ENCODE measurements at places on chromosomes 13 and 19.

GRCh38 chr19:30402436-30403202, 30.4 kb downstream of the ZNF536 start:
- DNase-seq = no peak

DNA sequence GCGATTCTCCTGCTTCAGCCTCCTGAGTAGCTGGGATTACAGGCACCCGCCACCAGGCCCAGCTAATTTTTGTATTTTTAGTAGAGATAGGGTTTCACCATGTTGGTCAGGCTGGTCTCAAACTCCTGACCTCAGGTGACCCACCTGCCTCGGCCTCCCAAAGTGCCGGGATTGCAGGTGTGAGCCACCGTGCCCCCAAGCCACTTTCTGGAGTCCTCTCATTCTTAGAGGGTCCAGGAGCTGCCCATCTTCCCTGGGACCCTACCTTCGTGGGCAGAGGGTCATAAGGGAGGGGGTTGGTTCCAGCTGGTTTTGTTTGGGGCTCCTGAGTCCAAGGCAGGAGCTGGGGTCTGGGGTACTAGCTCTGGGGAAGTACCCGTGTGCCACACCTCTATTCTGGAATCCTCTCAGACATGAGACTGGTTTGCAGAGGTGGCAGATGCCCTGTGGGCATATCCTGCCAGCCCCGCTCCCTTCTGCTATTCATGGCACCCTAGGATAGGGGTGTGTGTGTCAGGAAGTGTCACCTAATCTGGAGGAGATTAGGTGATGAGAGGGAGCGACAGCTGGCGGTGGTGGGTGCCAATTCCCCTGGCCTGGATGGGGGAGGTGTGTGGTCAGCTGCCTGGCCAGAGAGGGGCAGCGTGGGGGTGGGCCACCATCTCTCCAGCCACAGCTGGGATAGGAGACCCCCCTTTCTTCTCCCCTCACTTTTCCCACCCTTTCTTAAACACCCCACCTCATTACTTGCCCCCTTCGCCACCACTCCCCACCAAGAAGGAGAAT, 2.1 kb downstream of the PRMT1 start:
- no peak for DNase-seq

DNA sequence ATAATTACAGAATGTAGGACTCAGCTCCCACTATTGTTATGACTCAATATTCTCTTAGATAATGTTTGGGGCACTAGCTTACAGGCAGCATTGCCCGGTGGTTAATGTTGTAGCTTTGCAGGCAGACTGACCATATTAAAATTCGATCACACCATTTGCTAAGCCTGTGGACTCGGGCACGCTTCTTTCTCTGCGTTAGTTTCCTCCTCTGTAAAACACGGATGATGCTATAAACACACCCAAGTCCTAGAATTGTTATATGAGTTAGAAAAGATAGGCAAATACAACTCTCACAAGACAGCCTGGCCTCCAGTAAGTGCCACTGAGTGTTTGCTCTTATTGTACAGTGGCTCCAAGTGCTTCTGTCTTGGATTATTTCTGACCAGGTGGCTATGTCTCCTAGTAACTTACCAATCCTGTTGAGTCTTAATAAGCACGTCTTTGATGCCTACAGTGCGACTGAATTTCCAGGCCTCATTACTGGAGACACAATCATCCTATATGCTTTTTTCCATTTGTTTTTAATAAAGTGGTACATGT, 50.0 kb upstream of the ALOX5AP start:
- DNase-seq = no peak

- DNase-seq = no peak
These were observed 57.9 kb upstream of the VSTM2B start for GRCh38 chr19:29467824-29468401.

DNA sequence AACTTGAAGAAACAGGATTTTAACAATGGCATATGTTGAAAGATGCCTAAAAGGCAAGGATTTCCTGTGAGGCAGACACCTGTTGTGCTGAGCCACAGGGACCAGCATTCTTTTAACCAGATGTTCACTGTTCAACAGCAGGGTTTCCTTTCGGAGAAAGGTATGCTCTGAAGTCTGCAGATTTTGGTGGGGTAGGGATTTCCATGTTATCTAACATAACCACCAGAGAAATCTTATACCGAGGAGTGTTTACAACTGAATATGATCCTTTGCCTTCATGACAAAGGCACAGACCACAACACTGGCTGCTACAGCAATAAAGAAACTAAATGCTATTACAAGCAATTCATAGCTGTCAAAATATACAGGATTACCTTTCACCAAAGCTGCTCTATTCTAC, 48.1 kb downstream of the MPHOSPH8 start:
- no peak for DNase-seq

DNA sequence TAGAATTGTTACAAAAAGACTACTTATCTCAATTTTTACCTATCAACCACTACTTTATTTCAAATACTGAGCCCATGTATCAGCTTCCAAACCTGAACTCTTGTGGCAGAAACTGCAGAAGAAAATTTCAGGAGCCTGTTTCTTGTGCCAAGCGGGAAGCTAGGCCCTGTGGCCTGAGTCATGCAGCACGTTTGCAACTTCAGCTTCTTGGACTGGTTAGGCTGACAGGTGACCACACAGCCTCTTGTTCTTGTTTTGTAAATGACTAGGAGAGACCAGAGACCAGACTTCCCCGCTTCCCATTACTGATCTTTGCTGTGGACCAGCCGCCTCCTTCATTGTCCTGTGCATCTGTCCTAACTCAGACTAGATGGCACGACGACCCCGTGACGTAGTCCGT, 3.4 kb upstream of the LAMP1 start:
- no peak for DNase-seq

GRCh38 chr19:35240327-35240726, 8.5 kb upstream of the LSR start:
- no peak for DNase-seq

DNA sequence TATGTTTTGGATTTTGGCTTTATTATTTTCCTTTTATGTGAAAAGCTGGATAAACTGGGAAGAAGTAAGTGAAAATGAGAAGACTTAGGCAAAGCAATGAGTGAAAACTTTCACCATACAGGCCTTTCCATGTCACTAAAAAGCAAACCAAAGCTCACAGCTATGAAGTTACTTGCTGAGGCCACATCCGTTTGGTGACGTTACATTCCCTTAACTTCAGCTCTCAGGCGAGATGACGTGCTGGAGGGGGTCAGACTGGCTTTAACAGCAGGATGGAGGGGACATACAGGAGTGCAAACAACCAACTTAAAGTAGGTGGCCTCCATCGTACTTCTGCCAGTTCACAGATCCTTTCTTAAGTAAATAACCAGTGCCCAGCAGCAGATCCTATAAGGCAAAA, 522.3 kb downstream of the MYO16 start:
- no peak for DNase-seq
